ENCODE measurements at places on chromosomes 5 and 9.
A peak's percentile ranks its signal among the peaks of the same experiment; 100 is the strongest.

GRCh38 chr5:150665044-150665443 lies 4.0 kb downstream of the MYOZ3 start:
- DNase-seq = no peak

DNA sequence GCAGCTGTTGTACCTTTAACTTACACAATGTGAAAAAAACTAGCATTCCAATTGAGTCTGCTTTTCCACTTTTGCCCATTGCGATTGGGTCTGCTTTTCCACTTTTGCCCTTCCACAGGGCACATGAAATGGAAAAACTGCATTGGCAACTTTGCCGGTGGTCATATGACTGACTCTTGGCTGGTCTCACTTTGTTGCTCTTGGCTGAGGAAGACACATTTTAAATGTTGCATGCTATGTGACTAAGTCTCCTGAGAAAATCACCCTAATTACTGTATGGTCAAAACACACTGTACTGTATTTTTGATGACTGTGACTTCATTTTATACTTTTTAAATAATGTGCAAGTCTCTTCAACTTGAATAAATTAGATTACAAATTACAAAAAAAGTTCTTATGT lies 1.6 kb upstream of the OXCT1 start:
- peak; percentile 35 for DNase-seq

GRCh38 chr9:135033487-135033886 lies 54.0 kb upstream of the OLFM1 start:
- DNase-seq = no peak

- no peak for DNase-seq
Observed at GRCh38 chr5:81558188-81558587, 164.3 kb upstream of the ACOT12 start.

- no peak for DNase-seq
Observed at GRCh38 chr5:1411099-1411498, 34.1 kb downstream of the SLC6A3 start.

GRCh38 chr5:143229896-143230675 lies 173.4 kb downstream of the NR3C1 start:
- DNase-seq = no peak

- no peak for DNase-seq
Observed at GRCh38 chr9:36152741-36153438, 16.3 kb upstream of the CCIN start.

- no peak for DNase-seq
Observed at GRCh38 chr5:135600152-135600570, 21.4 kb upstream of the CXCL14 start.

- no peak for DNase-seq
Observed at GRCh38 chr9:135474915-135475314, 4.7 kb upstream of the PPP1R26 start.

DNA sequence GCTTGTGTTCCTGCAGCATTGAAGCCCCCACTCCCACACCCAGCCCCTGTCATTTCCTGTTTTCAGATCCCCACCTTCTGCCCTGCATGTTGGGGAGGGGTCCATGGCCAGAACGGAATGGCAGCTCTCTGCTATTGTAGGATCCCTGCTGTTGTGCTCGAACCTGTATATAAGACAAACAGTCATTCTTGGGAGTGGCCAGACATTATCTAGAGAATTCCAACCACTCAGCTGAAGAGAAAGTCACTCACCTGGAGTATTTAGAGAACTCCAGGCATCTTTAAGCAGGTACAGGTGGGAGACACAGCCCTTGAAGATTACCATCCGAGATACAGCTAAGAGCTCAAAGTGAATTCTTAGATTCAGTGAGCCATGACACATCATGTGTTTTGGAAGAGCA lies 96.1 kb downstream of the C9orf152 start:
- no peak for DNase-seq

DNA sequence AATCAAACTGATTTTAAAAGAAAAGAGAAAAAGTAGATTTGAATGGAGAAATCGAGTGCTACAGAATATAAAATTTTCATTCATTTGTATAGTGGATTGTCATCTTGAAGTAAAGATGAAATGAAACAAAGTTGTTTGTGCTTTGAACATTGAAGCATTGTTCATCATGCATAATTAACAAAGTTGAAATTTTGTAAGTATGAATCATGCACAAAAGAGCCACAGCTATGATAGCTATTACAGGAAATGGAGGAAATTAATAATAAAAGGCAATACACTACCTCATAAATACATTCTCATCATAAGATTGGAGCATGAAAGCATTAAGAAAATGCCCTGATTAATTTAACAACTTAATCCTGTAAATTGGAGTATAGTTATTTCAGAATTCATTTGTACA lies 153.4 kb upstream of the TLX3 start:
- DNase-seq = no peak

GRCh38 chr5:81708889-81709288 lies 42.0 kb downstream of the SSBP2 start:
- no peak for DNase-seq
